Activated T-helper 1 cell treated with anti-CD3 and anti-CD28 coated beads, Interleukin-2, amount 50 U/mL, for 16 hours (primary cell): ENCODE measurements at places on chromosomes 7 and 10.

DNA sequence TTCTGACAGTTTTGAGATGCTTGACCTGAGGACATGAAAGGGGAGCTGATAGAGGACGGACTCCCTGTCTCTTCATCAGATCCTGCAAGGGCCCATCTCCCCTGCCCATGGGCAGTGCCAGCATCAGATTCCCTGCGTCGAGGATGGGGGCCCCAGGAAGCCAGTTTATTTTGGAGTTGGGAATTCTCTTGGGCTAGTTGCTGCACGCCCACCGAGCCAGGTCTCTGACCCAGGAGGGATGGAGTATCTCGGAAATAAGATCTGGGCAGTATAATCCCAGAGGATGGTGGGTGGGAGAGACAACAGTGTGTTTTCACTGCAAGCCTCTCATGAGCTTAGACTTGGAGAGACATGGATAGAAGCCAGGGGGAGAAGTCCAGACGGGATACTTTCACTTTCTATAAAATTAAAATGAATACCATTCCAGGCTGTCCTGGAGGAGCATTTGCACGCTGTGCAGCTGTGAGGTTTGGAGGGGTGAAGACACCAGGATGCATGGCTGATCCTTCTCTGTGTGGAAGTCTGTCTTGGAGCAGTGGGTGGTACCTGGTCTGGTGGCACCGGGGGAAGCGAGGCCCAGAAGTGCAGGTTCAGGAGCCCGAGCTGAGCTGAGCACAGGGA is 25.8 kb downstream of the DOCK1 start:
- no peak for DNase-seq

- no peak for DNase-seq
Measured at GRCh38 chr7:107614425-107614824, 34.4 kb downstream of the BCAP29 start.

DNA sequence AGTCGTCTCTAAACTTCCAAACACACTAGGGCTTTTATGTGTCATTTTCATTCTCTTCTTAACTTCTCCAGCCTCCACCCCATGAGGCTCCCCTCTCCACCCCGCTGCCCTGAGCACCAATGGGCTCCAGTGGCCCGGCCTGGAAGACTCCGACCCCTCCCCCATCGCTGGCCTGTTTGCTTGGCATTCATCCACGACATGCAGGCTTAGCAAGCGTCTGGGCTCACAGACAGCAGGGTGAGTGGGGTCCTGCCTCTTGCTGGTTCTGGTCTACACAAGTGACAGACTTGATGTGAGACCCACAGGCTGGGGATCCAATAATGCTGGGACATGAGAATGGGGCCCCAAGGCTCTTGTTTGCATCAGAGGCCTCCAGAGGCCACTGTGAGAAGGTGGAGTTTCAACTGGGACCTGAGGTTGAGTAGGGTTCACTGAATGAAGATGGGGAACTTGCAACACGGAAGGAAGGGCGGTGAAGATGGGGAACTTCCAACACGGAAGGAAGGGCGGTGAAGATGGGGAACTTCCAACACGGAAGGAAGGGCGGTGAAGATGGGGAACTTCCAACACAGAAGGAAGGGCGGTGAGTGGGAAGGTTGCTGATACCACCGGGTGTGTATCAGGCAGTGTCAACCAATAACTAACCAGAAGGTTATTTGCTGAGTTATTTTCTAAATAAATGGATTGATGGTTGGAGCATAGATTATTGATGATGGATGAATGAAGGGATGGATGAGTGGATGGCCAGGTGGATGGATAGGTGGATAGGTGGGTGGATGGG is 14.0 kb downstream of the KNDC1 start:
- DNase-seq, result no peak

DNA sequence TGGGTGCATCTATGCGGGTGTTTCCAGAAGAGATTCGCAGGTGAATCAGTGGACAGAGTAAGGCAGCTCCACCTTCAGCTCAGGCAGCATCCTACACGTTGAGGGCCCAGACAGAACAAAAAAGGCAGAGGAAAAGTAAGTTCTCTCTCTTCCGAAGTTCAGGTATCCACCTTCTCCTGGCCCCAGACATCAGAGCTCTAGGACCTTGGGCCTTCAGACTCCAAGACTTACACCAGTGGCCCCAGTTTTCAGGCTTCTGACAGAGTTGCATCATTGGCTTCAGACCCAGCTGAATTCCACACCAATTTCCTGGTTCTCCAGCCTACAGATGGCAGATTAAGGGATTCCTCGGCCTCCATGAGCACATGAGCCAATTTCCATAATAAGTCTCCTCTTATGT is 102.2 kb upstream of the GPR26 start:
- DNase-seq, result no peak

DNA sequence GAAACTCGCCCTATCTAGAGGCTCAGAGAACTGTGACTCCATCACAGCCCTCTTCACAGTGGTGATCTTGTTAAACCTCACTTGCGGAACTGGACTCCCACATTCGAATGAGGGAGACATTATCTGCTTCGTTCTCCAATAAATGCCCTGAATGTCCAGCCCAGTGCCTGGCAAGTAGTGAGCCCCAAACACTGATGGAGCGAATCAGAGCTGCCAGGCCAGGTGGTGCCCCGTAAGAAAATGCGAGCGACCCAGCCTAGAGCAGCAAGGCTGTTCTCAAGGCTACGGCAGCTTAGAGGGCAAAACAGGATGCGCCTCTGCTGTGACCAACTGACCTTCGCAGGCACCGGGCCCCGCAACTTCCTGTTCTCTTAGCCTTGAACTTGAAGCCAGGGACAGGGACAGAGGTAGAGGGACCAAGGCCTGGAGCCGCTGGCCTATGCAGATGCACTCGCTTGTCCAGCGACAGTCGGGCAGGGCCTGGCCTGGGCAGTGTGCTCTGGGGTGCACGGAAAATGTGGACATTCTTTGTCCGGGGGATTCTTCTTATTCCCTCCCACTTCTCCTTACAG is 217.6 kb downstream of the TCERG1L start:
- no peak for DNase-seq

- DNase-seq, result no peak
Measured at GRCh38 chr10:28839600-28840007, 162.3 kb downstream of the BAMBI start.

GRCh38 chr7:24797270-24797669 is 40.0 kb upstream of the GSDME start:
- no peak for DNase-seq

- DNase-seq, result no peak
Measured at GRCh38 chr7:7203813-7204575, 21.6 kb downstream of the C1GALT1 start.

- DNase-seq, result no peak
Measured at GRCh38 chr7:142754681-142755575, 5.7 kb downstream of the PRSS1 start.

GRCh38 chr10:103759100-103759781 is 96.1 kb downstream of the SH3PXD2A start:
- no peak for DNase-seq

GRCh38 chr7:114502454-114503254 is 88.0 kb downstream of the FOXP2 start:
- no peak for DNase-seq

GRCh38 chr10:97849687-97850402 is at the start of gene GOLGA7B:
Gene GOLGA7B (plus strand): TSS chr10:97849843. CDS start chr10:97850304, 461 bp downstream.
- DNase-seq, result peak; percentile 30
